ENCODE measurements at places on chromosomes 12 and 14.

- DNase-seq: peak; percentile 94
These were observed at the start of gene ANKLE2 for GRCh38 chr12:132761032-132761920. TSS of gene ANKLE2 (minus strand) at chr12:132761832. CDS start at chr12:132761798, 34 bp downstream.

DNA sequence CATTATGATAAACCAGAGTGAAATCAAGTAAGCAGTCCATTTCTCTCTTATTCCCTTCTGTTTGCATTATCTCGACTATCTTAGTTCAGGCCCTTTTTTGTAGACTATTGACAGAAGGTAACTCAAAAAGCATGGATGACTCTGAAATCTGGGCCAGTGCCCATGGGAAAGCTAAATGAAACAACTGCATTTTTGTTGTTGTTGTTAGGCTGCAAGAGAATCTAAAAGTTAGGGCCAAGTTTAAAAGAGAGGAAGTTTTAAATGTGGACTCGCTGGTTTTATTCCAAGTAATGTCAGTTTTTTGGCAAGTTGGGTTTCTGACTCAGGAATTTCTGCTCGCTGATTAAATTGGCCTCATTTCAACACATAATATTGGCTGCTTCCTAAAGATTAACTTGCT is 201.1 kb downstream of the PIK3C2G start:
- no peak for DNase-seq

GRCh38 chr12:107368586-107368985 is 275.2 kb upstream of the CRY1 start:
- DNase-seq: no peak

DNA sequence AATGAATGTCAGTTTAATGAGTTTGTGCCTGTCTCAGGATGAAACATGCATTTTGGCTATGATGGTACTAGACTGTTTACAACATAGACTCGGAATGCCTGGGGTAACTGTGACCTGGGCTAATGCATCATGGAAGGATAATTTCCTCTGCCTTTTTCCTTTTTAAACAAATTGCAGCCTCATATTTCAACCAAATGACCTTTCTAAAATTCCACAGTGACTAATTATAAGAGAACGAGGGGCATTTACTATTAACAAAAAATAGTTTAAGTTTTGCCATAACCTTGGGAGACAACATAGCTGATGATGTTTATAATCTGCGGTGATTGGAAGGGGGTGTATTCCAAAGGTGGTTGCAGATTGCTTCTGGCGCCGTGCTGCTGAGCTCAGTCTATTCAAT is 1140.5 kb downstream of the GALC start:
- no peak for DNase-seq

GRCh38 chr14:53174918-53175317 is 21.8 kb upstream of the DDHD1 start:
- DNase-seq: no peak

- no peak for DNase-seq
These were observed 18.9 kb upstream of the ANKRD33 start for GRCh38 chr12:51868821-51869495.

DNA sequence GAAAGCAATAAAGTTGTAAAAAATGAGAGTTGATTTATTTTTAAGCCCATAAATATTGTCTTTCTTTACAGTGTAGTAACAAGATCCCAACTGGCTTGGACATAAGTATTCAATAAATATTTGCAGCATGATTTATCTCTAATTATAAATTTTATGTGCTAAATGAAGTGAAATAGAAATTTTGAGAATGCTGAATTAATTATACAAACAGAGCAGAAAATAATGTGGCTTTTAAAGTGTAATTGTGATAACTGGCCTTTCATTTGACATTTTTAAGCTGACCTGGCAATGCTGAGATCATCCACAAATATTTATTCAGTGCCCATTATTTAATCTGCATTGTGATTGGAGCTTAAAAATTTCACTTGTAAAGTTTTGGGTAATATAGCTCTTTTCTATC is 201.6 kb upstream of the NAV3 start:
- DNase-seq: no peak

GRCh38 chr12:92570056-92570753 is 132.6 kb upstream of the PLEKHG7 start:
- DNase-seq: peak; percentile 45

- no peak for DNase-seq
These were observed 21.4 kb upstream of the CKAP4 start for GRCh38 chr12:106269150-106269771.

- no peak for DNase-seq
These were observed 199.4 kb downstream of the ANO4 start for GRCh38 chr12:100993916-100994450.

DNA sequence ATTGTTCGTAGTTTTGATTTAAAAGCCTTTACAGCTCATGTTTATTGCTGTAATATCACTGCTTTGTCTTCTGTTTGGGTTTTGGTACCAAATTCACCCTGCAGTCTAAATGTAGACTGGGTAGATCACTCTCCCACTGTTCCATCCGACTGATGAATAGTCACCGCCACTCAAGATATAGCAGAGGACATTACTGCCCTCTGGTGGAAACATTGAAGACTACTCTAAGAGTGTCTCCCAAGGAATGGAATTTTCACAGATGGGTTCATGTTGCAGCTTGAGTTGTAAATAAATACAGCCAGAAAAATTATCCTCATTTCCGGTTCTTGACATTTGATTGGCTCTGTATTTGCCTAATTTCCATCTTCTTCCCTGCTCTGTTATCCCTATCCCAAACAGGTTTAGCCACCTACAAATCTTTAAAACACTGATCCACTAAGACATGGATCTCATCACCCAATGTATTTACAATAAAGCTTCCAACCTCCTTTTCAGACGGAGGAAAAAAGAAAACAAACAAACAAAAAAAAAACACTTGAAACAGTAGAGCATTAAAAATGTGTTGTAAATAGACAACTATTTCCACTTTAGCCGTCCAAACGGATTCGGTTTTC is 198.3 kb upstream of the CPNE8 start:
- peak; percentile 67 for DNase-seq

DNA sequence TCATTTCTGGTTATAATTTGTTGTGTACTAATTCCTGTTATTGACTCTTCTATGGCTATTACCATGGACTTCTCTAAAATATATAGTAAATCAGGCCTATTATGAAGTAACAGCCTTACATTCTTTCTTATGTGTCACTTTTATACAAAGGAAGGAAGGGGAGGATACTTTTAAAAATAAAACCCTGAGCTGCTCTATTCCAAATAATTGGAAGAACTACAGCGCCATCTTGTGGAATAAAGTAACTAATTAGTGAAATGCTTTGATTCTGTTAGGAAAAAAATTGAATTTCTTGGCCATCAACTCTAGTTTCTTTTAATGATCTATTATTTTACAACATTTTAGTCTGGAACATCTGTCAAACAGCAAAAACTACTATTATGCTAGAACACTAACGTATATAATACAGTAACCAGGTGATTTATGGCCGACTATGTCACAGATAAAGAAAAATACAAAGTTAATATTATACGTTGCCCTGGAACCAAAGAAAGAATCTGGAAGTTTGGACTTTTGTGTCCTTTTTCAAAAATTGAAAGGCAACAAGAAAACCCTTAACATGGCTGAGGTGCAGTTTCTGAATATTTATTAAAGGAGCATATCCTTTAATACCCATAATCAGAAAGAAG is 55.0 kb upstream of the NELL2 start:
- DNase-seq: peak; percentile 21

GRCh38 chr12:6306599-6307220 is 3.8 kb upstream of the PLEKHG6 start:
- DNase-seq: no peak

DNA sequence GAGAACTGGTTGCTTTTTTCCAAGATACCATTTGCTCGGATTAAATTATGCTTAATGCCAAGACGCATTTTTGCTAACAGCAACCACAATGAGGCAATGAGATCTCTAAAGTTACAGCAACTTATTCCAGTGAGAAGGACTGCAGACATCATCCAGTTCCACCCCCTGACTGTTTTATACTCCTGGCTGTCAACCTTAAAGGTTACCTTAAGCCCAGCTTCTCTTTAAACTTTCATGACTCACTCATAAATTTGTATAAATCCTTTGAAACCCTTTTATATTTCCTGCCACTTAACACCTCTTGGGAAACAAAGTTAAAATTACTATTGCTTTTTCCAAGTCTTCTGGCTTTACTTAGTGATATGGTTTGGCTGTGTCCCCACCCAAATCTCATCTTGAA is 80.2 kb downstream of the TMTC1 start:
- DNase-seq: no peak

- DNase-seq: peak; percentile 89
These were observed 6.0 kb upstream of the SLC6A12 start for GRCh38 chr12:219891-220352.

GRCh38 chr14:89186856-89187376 is 230.1 kb downstream of the FOXN3 start:
- no peak for DNase-seq

DNA sequence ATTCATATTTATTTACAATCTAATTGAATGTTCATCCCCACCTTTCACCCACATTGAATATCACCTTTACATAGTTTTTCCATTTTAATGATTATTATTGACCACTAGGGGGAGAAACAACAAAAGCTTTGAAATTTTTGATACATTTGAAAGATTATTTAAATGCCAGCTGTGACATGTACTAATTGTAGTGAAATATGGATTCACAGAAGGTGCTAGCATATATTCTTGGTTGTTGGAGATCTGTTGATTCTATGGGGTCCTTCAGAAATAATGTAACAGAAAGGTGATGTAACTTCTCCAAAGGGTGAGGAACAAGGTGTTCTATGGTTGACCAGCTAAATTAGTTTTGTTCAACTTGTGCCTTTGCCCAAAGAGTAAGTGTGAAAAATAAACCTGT is 22.4 kb upstream of the GPR33 start:
- peak; percentile 33 for DNase-seq

- DNase-seq: peak; percentile 25
These were observed 7.8 kb downstream of the SH2B3 start for GRCh38 chr12:111413442-111414086.

DNA sequence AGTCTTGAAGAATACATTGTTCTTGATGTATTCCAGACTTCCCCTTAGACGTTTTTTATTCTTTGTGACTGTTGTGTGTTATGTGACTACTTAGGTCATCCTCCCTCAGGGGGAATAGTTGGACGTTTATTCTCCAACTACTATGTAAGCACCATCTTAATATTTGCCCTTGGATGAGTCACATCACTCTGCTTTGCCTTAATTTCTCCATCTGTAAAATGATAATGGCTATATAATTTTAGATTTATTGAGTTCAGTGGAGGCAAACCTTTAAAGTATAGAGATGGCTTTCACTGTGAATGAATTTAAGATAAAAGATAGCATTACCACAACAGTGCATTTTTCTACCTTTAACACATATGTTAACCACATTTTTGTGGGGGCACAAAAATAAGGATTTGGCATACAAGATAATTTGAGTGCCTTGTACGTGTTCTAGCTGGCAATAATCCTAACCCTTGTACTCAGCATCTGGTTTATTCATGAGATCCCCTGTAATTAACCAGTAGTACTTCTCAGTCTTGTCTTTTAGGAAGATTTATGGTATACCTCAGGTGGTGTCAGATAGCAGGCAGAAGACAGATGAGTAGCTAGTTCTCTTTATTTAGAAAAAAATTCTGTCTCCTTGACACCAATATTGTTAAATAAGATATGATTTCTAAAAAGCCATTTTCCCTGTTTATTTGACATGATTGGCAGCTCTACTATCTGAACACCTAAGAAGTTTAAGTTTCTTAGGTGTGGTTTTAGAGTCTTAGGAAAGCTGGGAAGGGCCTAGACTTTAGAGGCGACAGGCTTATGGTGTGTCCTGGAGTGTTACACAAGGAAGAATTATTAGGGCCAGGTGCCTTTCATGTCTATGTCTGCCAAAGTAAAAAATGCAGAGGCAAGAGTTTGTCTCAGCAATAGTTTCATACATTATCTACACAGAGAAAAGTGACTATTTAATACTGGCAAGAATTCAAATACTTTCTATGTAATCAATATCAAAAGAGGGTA is 152.3 kb downstream of the RAD51B start:
- no peak for DNase-seq

GRCh38 chr14:22333422-22334274 is 255.4 kb downstream of the DAD1 start:
- no peak for DNase-seq

DNA sequence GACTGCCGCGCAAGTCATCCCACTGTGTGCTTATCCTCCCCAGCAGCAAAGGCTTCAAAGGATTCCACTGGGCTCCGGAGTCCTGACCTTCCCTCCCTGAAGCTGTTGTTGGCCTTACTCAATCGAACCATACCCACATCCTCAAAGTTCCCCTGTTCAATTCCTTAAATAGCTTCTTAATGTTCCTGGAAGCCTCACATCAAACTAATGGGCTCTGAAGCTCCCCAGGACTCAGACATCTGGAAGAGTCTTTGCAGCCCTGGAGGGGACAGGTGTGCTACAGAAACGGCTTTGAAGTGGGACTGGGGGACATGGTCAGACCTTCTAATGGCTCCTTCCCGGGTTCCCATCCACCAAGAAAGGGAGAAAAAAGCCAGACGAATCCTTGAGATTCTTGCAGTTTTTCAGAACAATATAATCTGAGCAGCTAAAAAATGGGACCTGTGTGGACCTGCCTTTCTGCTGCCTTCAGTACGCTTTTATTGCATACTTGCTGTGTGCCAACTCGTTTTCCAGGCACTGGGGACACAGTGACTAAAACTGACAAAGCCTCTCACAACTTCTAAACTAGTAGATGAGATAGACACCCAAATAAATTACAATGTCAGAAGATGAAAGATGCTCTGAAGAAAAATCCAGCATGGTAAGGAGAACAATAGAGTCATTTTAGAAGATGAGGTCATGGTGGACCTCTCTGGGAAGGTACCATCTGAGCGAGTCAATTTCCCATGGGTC is 204.5 kb downstream of the MON2 start:
- no peak for DNase-seq

GRCh38 chr12:15276088-15276698 is 46.1 kb upstream of the PTPRO start:
- peak; percentile 68 for DNase-seq

- DNase-seq: peak; percentile 51
These were observed 593 bp downstream of the UNC119B start for GRCh38 chr12:120710805-120711296.

DNA sequence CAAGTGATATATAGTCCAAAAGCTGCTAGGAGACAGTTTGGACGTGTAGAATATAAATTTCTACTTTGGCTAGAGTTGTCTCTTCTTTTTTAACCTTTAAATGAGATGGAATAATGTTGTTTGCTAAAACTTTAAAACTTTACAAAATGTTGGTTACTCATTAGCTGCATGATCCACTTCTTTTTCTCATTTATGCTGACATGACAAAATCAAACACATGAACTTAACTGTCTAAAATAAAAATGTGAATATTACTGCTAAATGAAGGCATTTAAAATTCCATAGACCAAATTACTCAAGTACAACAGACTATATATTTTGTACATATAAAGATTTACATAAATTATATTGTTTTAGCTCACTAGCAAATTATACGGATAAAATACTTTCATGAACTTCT is 135.9 kb upstream of the ABCD2 start:
- DNase-seq: no peak

- no peak for DNase-seq
These were observed 2.2 kb downstream of the BCL2L2 start for GRCh38 chr14:23308721-23309445.

- no peak for DNase-seq
These were observed 4.1 kb downstream of the TUBA1B start for GRCh38 chr12:49126852-49127763.
